ENCODE measurements at places on chromosomes 3 and 15. TPM values are rescaled to one million over a fixed set of nuclear protein-coding genes. Genes with fewer than 3 reads are reported as not detected.
A peak's percentile ranks its signal among the peaks of the same experiment; 100 is the strongest.

DNA sequence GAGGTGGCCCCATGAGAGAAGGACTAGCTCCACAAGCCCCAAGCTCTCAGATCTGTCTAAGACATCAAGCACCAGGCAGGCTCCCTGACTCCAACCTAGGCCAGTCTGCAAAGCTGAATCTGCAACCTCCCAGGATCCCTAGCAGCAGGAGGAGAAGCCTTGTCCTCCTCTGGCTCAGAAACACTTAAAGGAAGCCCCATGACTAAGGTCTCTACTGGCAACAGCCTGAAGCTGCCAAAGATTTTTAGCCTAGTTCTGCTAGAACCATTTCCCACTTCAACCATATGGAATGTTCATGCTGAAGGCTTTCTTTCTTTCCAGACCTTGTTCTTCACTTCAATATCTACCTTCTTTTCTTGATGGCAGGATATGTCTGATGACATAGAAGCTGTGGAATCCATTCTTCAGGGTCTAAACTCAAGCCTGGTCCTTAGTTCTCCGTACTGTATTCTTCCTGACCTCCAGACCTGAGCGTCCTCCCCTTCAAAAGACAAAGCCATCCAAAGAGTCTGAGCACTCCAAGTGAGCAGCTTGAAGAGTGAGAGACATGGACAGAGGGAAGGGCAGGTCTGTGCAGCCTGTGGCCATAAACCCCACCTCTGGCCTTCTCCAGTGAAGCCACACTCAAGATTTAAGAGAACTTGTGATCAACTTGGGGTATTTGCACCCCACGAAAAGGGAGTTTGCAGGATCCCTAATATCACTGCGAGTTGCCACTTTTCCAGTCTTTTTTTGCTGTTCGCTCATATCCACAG is 23.1 kb downstream of the SST start:
- H3K27me3 ChIP-seq: no peaks in the 10 kb centered on the region
- DNase-seq: no peak
- H3K27ac ChIP-seq: no peak overlapping the region
- no peaks in the 10 kb centered on the region for H3K36me3 ChIP-seq
- H3K4me3 ChIP-seq: no peak overlapping the region

The ACVR2B gene
- total RNA-seq: 4.9 TPM

DNA sequence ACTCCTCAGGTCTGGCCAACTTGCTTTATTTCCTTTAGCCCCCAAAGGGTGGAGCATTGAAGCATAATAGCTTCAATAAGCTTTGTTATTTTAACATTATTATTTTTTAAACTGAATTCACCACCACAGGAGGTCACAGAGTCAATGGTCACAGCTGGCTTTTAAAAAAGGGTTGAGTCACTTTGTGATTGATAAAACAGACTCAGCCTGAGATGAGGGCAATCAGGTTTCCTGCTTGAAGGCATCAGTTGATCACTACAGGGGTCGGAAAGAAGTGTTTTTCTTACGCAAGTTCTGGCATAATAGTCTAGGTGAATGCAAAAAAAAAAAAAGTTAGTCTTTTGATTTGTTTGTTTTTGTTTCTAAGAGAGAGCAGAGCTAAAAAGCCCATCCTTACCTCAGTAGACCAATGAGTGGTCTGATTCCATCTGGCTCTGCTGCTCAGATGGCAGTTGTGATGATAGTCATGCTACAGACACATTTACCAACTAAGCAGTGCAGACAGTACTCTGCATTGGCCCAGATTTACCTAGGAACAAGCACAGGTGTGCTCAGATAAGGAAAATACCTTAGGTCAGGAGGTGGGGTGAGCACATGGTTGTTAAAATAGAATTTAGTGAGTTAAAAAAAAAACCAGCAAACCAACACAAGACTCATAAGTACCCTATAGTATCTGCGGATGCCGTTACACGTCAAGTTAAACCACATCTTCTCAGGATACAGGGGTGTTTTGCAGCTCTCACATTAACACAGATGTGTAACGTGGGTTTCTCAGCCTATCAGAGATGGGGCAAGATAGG is 22.6 kb downstream of the ZNF80 start:
- no peaks in the 10 kb centered on the region for H3K36me3 ChIP-seq
- H3K27me3 ChIP-seq: no peaks in the 10 kb centered on the region
- H3K4me3 ChIP-seq: peak overlapping the region; percentile 29
- H3K4me1 ChIP-seq: peaks cover 47% of the 10 kb centered on the region
- H3K27ac ChIP-seq: peak overlapping the region; percentile 70

The GOLGA8S gene
- 0.55 TPM for total RNA-seq

GRCh38 chr3:117669774-117670173 is 960.2 kb downstream of the TUSC7 start:
- H3K4me1 ChIP-seq: no peaks in the 10 kb centered on the region
- peaks cover 2% of the 10 kb centered on the region for H3K27me3 ChIP-seq
- no peak overlapping the region for H3K4me3 ChIP-seq
- no peaks in the 10 kb centered on the region for H3K36me3 ChIP-seq

DNA sequence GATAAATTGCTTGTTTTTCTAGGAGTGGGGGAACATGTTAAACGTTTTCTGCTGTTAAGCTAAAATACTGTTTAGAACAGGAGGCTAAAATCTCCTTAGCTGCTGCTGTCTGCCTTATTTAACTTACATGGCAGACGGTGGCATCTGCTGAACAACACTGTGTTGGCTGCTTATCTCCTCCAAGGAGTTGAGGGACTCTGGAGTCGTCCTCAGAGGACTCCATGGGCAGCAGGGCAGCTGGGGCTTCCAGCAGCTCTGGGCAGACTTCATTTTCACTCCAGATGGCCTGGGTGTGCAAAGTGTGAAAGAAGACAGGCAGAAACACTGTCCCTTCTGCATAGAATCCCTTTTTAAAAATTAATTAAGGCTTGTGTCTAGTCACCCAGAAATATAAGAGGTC is 52.9 kb upstream of the NUDT16 start:
- DNase-seq: no peak
- no peak overlapping the region for H3K4me3 ChIP-seq
- H3K27me3 ChIP-seq: peaks cover 1% of the 10 kb centered on the region
- H3K27ac ChIP-seq: no peak overlapping the region

The ZXDC gene
- 21.3 TPM for total RNA-seq

GRCh38 chr3:31314258-31314657 is 218.5 kb upstream of the STT3B start:
- H3K4me1 ChIP-seq: no peaks in the 10 kb centered on the region
- peaks cover under 1% of the 10 kb centered on the region for H3K27me3 ChIP-seq
- H3K27ac ChIP-seq: no peak overlapping the region
